Activated CD4-positive, alpha-beta memory T cell treated with anti-CD3 and anti-CD28 coated beads for 36 hours (primary cell): ENCODE measurements at places on chromosomes 1 and 21. TPM values are rescaled to one million over a fixed set of nuclear protein-coding genes. Genes with fewer than 3 reads are reported as not detected.

The HLX gene
- total RNA-seq = 0.19 TPM

The LDLRAD1 gene
- not detected for total RNA-seq

The TFAP2E gene
- 0.17 TPM for total RNA-seq

DNA sequence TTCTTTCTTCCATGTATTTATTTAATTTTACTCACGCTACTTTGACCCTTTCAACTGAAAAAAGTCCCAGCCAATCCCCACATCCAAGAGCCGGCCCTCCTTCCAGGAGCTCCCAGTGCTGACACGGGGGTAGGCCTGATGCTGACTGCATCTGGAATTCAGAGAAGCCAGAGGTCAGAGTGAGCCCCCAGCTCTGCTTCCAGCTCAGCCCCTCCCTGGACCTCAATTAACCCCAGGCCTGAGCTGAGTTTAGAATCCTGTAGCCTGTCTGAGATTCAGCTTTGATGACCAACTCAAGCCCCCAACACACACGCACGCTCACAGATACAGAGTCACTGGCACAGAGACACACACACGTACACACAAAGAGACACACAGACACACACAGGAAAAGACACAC lies 247.9 kb downstream of the NPHP4 start:
- no peaks in the 10 kb centered on the region for H3K4me1 ChIP-seq
- H3K27ac ChIP-seq = no peak overlapping the region
- no peaks in the 10 kb centered on the region for H3K36me3 ChIP-seq
- H3K4me3 ChIP-seq = no peak overlapping the region
- peaks cover 6% of the 10 kb centered on the region for H3K27me3 ChIP-seq

- H3K36me3 ChIP-seq = no peaks in the 10 kb centered on the region
- no peak overlapping the region for H3K27ac ChIP-seq
- H3K27me3 ChIP-seq = no peaks in the 10 kb centered on the region
- H3K4me1 ChIP-seq = no peaks in the 10 kb centered on the region
- H3K4me3 ChIP-seq = no peak overlapping the region
These were observed 107.2 kb downstream of the RABGAP1L start for GRCh38 chr1:174266476-174266875.

GRCh38 chr21:37367703-37368540 lies 1.3 kb downstream of the DYRK1A start:
- peaks cover 12% of the 10 kb centered on the region for H3K36me3 ChIP-seq
- H3K27ac ChIP-seq = peak overlapping the region; percentile 89
- H3K4me3 ChIP-seq = peak overlapping the region; percentile 88
- peak; percentile 52 for DNase-seq
- peaks cover 45% of the 10 kb centered on the region for H3K4me1 ChIP-seq
- H3K27me3 ChIP-seq = no peaks in the 10 kb centered on the region

GRCh38 chr1:204316164-204316563 lies 43.6 kb downstream of the PLEKHA6 start:
- peaks cover 2% of the 10 kb centered on the region for H3K27me3 ChIP-seq
- H3K36me3 ChIP-seq = no peaks in the 10 kb centered on the region
- H3K4me1 ChIP-seq = peaks cover 11% of the 10 kb centered on the region
- no peak overlapping the region for H3K4me3 ChIP-seq
- no peak for DNase-seq

GRCh38 chr21:18387994-18388393 lies 15.6 kb downstream of the TMPRSS15 start:
- no peak overlapping the region for H3K4me3 ChIP-seq
- no peak for DNase-seq
- no peaks in the 10 kb centered on the region for H3K27me3 ChIP-seq
- no peaks in the 10 kb centered on the region for H3K4me1 ChIP-seq
- no peaks in the 10 kb centered on the region for H3K36me3 ChIP-seq

DNA sequence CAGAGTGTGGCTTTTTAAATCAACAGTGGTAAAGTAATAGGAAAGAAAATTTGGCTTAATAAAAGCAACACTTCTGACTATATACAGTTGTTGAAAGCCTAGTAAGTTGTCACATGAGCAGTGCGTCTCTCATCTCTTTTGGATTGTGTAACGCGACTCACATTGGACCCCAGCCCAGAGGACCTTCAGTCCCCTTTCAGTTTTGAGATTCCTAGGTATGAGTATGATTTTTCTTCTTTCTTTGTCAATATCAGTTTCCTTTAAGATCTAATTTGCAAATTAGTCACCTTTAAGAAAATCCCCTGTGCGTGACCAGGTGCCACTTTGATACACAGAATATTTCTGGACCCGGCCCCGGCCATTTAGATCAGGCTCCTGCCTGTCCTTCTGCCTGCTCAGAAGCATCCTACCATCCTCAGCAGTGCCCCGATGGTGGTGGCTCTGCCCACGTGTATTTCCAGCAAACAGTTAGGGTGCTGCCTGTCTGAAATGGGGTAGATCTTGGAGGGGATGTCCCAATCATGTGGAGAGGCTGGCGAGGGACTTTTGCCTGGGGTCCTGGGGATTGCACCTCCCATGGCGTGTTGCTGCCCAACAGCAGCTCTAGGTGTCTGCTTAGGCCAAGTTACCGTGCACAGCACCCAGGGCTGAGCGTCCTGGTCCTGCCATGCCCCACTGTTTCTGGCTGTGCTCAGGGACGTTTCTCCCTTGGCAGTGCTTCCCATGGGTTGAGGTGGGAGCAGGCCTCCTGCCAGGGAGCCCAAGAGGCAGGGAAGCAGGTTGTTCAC lies 21.1 kb downstream of the SNAP47 start:
- H3K27me3 ChIP-seq = no peaks in the 10 kb centered on the region
- H3K27ac ChIP-seq = peak overlapping the region; percentile 73
- H3K4me1 ChIP-seq = peaks cover 60% of the 10 kb centered on the region
- H3K4me3 ChIP-seq = no peak overlapping the region
- peak; percentile 50 for DNase-seq

- peak overlapping the region; percentile 87 for H3K4me3 ChIP-seq
- peak overlapping the region; percentile 79 for H3K27ac ChIP-seq
- DNase-seq = no peak
- peaks cover 56% of the 10 kb centered on the region for H3K4me1 ChIP-seq
- no peaks in the 10 kb centered on the region for H3K27me3 ChIP-seq
- peaks cover 9% of the 10 kb centered on the region for H3K36me3 ChIP-seq
These were observed 905 bp downstream of the LIX1L start for GRCh38 chr1:145956781-145957442.

DNA sequence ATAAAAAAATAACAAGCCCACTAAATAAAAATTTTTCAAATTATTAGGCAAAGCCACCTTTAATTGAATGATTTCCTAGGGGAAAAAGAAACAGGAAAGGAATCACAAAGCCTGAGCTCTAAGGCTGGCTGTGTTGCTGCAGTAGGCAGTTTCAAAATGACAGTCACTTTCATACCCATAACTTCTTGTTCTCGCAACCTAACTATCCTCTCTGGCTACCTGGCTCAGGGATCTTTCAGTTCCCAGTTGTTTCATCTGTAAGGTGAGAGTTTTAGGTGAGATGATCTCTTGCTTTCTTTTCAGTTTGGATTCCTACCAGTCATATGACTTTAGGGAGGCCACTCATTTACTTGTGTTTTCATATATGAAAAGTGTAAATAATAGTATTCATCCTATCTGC lies 226.1 kb downstream of the ASTN1 start:
- H3K27ac ChIP-seq = no peak overlapping the region
- no peaks in the 10 kb centered on the region for H3K36me3 ChIP-seq
- DNase-seq = no peak

DNA sequence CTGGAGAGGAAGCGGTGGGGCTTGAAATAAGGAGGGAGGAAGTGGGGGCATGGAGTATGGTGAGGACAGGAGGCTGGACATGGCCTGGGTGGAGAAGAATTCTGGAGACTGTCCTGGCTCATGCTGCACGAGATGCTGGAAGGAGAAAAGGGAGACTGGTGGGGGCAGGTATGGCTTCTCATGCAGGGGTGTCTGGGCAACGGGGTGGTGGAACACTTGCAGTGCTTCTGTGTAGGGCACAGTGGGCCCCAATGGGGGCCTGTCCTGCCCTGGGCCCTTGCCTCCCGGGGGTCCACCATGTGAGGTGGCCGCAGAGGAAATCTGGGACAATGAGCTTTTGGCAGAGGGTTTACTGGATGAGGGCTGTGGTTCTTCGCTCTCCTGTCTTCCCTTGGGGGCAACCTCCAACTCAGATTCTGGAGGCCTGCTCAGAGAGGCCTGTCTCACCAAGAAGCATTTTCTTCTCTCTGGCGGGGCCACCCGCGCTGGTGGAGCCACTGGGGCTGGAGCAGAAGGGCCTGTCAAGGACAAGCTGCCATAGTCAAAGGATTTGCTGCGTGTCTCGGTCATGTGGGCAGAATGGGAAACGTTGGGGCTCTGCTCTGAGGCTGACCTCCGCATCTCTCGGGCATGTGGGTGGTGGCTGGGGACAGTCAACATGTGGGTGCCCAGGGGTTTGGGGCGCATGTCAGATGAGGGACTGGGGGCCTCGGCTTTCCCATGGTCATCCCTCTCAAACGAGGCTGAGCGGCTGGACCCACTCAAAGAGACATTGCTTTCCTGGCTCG lies 96.9 kb upstream of the EDN2 start:
- H3K4me1 ChIP-seq = peaks cover 20% of the 10 kb centered on the region
- peak overlapping the region; percentile 8 for H3K27ac ChIP-seq
- peaks cover 59% of the 10 kb centered on the region for H3K36me3 ChIP-seq
- H3K27me3 ChIP-seq = no peaks in the 10 kb centered on the region
- DNase-seq = no peak

DNA sequence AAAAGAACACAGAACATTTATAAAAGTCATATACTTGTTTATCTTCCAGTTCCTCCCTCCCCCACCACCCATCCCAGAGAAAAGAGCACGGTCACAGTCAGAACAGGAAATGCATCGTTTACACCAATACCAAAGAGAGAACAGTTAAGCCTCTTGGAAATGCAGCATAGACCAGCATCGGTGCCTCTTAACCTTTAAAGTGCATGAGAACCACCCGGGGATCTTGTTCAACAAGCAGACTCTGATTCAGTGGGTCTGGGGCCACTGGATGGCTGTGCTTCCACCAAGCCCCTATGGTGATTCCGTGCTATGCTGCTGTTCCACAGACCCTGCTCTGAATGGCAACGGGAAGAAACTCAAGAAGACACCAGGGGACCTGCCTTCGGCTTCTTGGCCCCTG lies 19.2 kb downstream of the FAM89A start:
- peaks cover 4% of the 10 kb centered on the region for H3K4me1 ChIP-seq
- H3K36me3 ChIP-seq = peaks cover 6% of the 10 kb centered on the region
- DNase-seq = no peak
- H3K27ac ChIP-seq = no peak overlapping the region
